Inflammatory macrophage (primary cell): ENCODE measurements at places on chromosomes 1 and 21.
A peak's percentile ranks its signal among the peaks of the same experiment; 100 is the strongest.

GRCh38 chr1:223266632-223267172, 97.3 kb downstream of the SUSD4 start:
- DNase-seq: no peak

- DNase-seq: no peak
Observed at GRCh38 chr1:23613191-23614031, 54.1 kb upstream of the ID3 start.

GRCh38 chr21:24824209-24824608, 783.1 kb downstream of the MRPL39 start:
- no peak for DNase-seq

DNA sequence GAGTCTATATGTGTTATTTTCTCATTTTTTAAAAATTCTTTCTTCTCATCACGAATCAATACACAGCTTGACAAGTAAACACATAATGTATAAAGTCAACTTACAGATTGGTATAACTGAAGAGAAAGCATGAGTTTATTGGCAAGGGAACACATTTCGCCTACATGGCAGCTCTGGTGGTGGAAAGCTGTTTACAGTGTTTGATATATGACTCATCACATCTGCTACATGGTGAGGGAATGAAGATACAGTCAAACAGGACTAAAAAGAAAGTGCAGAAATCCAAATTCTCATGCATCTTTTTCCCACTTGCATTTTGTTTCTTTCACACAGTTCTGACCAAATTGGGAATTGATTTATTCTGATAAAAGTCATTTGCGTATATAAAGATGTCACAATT, 122.2 kb upstream of the ADGRL4 start:
- no peak for DNase-seq

DNA sequence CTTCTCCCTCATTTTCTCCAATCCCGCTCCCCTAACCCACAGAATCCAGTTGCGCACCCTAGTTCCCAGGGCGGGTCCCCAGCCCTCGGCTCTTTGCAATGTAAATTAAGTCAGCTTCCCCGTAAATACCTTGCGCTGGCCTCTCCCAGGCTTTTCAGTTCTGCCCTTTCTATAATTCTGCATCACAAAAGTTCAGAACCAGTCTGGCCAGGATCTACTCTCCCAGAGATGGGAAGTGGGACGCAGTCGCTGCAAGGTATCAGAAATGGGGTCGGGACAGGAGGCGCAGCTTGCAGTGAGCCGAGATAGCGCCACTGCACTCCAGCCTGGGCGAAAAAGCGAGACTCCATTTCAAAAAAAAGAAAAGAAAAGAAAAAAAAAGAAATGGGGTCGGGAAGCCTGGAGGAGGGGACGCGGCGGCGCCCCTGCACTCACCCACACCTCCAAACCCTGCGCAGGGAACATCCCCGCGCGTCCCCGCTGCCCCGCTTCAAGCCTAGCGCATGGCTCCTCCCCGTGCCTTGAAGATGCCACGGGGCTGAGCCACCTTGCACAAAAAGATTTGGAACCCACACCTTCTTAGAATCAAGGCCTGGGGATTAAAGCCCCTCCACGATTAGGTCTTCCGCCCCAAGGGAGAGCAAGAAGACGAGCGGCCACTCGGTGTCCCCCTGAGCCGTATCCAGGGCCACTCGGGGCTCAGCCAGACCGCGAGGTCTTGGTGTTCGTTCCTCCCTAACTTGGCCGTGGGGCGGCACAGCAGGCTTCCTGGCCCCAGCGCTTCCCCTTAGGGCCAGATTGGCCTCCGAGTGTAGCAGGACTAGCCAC, 27.2 kb upstream of the ITLN2 start:
- DNase-seq: peak; percentile 42

DNA sequence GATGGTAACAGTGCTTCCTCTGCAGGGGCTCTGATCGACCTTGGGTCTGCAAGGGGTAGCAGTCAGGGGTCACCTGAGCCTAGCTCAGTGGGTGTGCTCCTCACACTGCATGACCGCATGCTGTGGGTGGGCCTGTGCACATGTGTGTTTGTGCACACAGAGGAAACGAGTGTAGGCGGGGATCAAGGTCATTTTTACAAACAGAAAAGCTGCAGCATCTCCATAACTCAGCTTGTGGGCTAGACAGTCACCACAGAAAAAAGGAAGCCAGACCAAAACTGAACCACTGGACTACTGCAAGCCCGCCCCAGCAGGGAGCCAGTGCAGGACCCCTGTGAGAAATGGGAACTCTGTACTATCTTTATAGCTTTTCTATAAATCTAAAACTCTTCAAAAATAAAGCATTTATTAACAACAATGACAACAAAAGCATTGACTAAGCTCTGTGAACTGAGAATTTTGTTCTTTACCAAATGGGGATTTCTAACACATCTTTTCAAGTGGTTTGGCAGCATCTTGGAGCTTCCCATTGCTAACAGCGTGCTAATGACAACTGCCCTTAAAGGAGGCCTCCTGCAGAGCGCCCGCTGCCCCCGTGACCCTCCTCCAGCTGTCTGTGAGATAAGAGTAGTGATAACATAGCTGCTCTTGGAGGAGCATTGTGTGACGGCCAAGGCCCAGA, 19.9 kb upstream of the NEK2 start:
- peak; percentile 87 for DNase-seq

DNA sequence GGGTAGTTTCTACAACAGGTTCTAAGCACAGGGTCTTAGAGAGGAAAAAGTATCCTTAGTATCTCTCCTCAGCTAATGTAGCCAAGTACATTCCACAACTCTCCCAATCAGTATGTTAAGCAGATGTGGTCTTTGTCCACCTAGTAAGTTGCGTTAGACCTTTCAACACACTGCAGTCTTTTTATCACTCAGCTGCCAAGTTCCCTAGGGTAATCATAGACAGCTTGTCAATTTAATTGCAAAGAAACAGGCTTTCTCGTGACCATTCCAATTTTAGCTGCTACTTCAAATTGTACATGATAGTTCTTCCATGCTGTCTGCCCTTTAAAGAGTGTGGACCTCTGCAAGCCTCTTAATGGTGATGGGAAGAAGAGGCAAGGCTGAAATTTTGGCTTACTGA, 211.8 kb upstream of the PKN2 start:
- no peak for DNase-seq

GRCh38 chr1:16420424-16421118, 16.7 kb downstream of the SPATA21 start:
- DNase-seq: no peak

DNA sequence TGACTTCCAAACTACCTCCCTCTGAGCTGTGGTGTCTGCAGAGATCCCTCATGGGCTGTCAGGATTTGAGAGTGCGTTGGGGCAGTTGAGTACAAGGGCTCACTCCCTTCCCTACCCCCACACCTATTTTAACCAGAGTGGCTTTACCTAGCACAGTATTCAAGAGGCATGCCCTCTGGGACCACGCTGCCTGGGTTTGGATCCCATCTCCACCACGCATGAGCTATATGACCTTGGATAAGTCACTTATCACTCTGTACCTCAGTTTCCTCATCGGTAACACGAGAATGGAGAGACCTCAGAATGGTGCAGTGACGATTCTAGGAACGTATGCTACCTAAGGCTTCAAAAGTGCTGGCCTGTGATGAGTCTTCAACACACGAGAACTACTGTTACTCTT, 147.3 kb upstream of the WNT4 start:
- DNase-seq: no peak

DNA sequence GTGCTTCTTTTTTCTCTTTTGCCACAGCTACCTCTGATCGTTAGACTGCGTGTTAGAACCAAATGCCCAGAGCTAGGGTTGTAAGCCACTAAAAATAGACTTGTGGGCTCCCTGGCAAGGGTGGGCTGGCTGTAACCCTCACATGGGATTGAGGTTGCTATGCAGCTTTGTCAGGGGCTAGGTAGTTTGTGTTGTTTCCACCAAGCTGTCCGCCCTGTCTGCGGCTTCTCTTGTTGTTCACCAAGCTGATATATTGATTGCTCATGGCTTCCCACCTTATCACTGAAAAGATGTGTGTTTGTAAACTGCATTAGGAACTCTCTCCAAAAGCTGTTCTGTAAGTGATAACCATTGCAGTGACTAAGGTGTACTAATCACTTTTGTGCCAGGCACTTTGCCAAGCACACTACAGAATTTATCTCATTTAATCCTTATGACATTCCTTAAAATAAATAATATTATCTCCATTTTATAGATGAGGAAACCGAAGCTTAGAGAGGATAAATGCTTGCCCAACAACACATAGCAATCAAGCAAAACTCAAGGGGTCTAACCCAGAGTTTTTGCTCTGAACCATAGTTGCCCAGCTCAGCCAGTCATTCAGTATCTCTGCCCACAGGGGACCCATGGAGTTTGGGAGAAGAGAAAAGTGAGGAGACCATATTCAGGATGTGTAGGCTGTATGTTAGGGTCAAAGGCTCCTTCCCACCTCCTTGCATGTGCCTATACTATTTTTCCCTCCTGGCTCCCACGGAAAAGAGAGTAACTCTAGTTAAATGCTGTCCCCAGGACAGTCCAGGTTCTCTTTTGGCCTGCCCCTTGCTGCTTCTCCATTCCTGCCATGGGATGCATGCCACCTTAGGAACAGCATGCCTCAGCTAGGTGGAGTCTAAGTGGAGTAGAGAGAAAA, 42.2 kb upstream of the TARBP1 start:
- DNase-seq: no peak

GRCh38 chr21:14763695-14764064, 217.6 kb upstream of the SAMSN1 start:
- DNase-seq: no peak

DNA sequence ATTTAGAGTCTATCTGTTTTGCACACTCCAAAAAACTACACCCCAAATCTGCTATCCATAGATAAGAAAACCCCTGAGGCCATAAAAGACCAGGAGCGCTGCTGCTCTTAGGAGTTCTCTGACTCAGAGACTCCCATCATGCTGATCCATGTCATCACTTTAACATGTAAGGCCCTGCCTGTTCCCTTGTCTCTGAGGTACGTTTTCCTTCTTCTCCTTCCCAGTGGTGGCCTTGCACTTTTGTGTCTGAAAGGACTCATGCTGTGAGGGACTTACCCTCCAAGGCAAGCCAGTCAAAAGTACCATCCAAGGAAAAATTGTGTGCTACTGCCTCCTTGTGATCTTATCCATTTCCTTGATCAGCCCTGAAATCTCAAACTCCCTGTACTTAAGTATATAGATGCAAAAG, 427.4 kb upstream of the NCAM2 start:
- no peak for DNase-seq

- peak; percentile 54 for DNase-seq
Observed at GRCh38 chr21:42125571-42126544, 54.7 kb downstream of the UMODL1 start.

DNA sequence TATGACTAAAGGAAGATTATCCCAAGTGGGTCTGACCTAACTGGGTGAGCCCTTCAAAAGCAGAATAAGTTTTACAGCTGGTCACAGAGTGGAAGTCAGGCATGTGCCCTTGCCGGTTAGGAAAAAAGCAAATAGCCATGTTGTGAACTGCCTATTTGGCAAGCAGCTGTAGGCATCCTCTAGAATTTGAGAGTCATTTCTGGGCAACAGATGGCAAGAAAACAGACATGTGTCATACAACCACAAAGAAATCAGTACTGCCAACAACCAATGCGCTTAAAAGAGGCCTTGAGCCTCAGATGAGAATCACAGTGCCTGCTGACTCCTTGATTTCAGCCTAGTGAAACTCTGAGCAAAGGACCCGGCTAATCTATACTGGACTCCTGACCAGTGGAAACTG, 26.8 kb downstream of the LRRC53 start:
- no peak for DNase-seq

DNA sequence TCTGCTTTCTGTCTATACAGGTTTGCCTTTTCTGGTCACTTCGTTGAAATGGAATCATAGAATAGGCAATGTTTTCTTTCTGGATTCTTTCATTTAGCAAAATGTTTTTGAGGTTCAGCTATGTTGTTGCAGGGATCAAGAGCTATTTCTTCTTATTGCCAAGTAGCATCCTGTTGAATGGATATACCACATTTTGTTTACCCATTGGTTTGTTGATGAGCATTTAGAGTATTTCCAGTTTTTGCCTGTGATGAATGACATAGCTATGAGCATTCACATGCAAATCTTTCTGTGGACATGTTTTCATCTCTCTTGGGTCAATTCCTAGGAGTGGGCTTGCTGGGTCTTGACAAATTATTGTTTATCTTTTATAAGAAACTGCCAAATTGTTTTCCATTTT, 115.5 kb downstream of the ACTL8 start:
- no peak for DNase-seq

GRCh38 chr1:2640626-2641025, 7.8 kb upstream of the MMEL1 start:
- DNase-seq: no peak

DNA sequence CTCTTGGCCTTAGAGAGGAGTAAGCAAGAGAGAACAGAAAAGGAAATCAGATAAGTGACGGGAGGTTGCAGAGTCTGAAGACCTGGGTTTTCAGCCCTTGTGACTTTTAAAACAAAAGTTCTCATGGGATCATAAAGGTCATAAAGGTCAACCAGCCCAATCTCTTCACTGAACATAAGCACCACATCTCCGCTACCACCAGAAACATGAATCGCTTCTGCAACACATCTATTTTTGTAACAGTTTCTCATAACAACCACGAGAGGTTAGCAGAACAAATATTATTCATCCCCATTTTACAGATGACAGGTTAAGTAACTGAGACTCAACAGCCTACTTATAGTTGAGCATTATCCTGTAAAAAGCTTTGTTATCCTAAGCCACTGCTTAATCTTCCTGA, 5.9 kb downstream of the TRAPPC3 start:
- DNase-seq: no peak

- DNase-seq: no peak
Observed at GRCh38 chr1:157277281-157277680, 139.1 kb upstream of the ETV3 start.

DNA sequence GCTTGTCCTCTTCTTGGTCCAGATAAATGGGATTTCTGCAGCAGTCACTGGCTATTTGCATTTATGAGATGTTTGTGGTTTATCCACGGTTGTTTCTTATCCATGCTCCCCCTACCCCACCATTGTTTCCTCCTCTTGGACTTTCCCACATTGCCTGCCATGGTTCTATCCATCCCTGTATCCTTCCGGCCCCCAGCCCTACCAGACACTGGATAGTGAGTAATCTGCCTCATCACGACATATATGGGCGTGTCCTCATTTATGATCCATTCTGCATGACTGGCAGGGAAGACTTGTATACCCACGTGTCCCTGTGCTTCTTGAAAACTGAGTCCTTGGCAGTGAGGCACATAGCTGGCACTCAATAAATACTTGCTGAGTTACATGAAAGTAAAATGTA, 40.1 kb downstream of the CACNA1S start:
- DNase-seq: no peak

DNA sequence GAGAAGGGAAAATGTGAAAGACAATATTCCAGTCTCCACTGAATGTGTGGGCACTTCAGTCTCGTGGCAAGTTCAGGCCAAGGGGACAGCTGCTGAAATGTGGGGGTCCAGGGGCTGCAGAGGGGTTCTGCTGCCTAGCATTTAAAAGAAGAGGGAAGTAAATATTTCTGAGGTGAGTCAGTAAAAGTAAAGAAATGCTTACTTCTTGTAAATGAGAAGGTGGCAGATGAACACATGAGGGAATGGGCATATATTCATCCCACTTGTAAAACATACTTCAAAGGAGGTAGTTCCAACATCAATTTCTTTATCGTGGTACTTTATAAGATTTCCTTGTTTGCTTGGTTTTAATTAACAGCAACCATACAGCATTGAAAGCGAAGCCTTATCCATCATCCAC, 63.1 kb upstream of the HIVEP3 start:
- DNase-seq: no peak
